Left lung (tissue), 14 donors: ENCODE measurements at places on chromosomes 4 and X. TPM values are rescaled to one million over a fixed set of nuclear protein-coding genes. Genes with fewer than 3 reads are reported as not detected.

DNA sequence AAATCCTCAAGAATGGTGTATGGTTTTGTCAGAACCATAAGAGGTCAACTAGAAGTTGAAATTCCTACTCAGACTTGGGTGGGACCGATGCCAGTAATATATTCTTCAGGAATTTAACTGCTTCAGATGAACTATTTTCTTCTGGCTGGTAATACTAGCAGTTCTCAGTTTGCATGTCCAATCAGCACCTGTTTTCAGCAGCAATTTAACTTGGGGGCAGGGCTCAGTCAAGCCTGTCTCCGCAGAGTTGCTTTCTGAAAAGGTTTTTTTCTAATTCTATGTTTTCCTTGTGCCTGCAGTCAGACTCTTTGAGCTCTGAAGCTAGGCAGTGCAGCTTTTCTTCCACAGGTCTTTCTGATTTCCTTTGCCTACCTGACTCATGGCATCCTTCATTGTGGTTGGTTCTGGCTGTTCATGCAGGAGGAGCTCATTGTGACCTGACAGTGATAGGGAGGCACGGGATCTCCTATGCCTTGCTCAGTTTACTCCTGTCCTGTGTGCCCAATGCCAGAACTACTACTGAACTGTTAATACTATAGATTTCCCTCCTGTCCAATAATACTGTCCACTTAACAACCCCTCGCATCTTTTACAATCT, 17.3 kb upstream of the FMR1 start:
- DNase-seq, result no peak

- DNase-seq, result no peak
Measured at GRCh38 chr4:137194670-137195069, 337.6 kb downstream of the PCDH18 start.

GRCh38 chr4:128524311-128524710, 236.7 kb upstream of the PGRMC2 start:
- no peak for DNase-seq

DNA sequence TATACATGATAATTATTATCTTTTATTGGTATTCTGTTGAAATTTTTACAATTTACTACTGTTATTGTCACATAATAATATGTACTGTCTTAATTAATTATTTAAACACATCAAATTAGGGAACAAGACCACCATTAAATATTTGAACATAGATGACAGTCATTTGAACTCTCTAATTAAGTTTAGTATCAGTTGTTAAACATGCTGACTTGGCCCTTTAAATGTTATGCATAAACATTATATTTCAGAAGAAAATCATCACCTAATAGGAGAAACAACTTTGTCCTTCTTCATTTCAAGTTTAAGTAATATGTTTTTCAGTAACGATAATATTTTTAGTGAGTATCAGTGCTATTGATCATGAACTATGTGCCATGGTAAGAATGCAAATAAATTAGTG, 623.5 kb upstream of the GNPDA2 start:
- no peak for DNase-seq

The HSFX2 gene
- 0.17 TPM for polyA plus RNA-seq
